ENCODE measurements at places on chromosomes 7 and 10.

DNA sequence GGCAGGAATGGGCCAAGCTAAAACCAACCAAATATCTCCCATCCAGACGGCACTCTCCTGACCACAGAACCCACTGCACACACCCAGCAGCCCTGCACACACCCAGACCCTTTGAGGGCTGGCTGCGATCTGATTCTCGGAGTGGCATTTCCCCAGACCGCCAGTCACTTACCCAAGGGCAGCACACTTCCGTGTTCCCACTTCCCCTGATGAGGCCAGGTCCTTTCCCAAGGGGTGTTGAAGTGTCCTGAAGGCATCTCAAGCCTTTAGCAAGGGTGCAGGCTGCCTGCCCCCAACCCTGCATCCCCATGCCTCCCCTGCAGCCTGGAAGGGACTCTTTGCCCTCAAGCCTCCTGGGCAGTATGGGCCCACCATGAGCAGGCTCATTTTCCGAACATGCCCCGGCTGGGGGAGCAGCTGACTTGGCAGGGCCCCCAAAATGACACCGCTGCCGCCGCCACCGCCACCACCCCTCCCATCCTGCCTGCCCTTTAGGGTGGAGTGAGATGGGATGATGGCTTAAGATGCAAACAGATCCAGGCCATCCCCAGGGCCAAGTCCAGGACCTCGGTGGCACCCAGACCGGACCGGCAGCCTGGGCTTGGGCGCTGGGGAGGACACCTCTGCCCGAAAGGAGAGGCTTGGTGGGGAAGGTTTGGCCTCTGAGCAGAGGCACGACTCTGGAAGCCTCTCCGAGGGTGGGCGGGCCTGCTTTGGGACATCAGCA is 159.8 kb downstream of the NRF1 start:
- no peak overlapping the region for H3K27ac ChIP-seq
- H3K4me3 ChIP-seq = no peak overlapping the region
- no peak for DNase-seq
- no peaks in the 10 kb centered on the region for H3K27me3 ChIP-seq
- peaks cover 5% of the 10 kb centered on the region for H3K36me3 ChIP-seq

DNA sequence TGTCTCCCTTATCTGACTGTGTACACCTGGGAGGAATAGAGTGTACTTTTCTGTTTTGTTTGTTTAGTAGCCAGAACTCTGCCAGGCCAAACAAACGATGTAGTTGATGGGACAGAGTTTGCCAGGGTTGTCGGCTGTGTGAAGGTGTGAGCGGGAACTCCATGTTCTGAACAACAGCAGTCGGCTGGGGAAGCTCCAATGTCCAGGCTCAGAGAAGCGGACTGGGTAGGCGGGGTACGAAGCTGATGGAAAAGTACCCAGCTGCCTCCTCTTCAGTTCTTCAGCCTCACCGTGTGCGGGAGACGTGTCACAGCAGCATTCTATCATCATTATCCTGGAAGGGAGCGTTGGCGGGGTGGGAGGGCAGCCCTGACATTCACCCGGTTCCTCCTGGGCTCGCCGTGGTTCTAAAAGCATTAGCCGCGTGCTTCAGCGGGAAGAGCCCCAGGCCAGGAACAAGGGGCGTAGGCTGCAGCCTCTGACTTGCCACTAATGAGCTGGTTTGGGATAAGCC is 52.9 kb downstream of the PFKFB3 start:
- no peak overlapping the region for H3K27ac ChIP-seq
- no peak for DNase-seq
- H3K4me1 ChIP-seq = no peaks in the 10 kb centered on the region
- no peak overlapping the region for H3K4me3 ChIP-seq
- no peaks in the 10 kb centered on the region for H3K27me3 ChIP-seq

DNA sequence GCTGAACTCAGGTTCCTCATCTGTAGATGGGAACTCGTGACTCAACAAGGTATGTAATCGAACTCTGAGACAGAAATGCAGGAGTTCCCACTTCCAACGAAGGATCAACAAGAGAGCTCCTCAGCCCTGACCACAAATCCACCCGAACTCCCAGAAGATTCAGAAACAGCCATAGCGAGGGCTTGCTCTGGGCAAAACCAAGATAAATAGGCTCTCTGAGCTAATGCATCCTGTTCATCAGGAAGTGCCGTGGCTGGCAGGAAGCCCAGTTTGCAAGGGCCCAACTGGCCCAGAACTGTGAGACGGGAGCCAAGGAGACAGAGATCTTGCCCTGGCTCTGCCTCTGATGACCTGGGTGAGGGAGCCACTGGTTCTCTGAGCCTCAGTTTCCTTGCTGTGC is 141.7 kb upstream of the PFKP start:
- H3K4me1 ChIP-seq = peaks cover 11% of the 10 kb centered on the region
- no peak overlapping the region for H3K4me3 ChIP-seq
- H3K36me3 ChIP-seq = no peaks in the 10 kb centered on the region
- DNase-seq = no peak
- peak overlapping the region; percentile 5 for H3K27ac ChIP-seq

GRCh38 chr10:18140957-18141845 is 977 bp downstream of the CACNB2 start:
- DNase-seq = no peak
- H3K4me3 ChIP-seq = peak overlapping the region; percentile 40
- peak overlapping the region; percentile 74 for H3K27ac ChIP-seq
- H3K36me3 ChIP-seq = no peaks in the 10 kb centered on the region

- H3K27me3 ChIP-seq = no peaks in the 10 kb centered on the region
- H3K4me3 ChIP-seq = no peak overlapping the region
- no peak for DNase-seq
- no peaks in the 10 kb centered on the region for H3K36me3 ChIP-seq
These were observed 80.5 kb upstream of the KMT2E start for GRCh38 chr7:104933521-104933988.

- H3K36me3 ChIP-seq = no peaks in the 10 kb centered on the region
- no peaks in the 10 kb centered on the region for H3K27me3 ChIP-seq
- no peak overlapping the region for H3K4me3 ChIP-seq
- H3K27ac ChIP-seq = no peak overlapping the region
- H3K4me1 ChIP-seq = no peaks in the 10 kb centered on the region
These were observed 8.0 kb upstream of the PRKAR2B start for GRCh38 chr7:107036535-107036934.

DNA sequence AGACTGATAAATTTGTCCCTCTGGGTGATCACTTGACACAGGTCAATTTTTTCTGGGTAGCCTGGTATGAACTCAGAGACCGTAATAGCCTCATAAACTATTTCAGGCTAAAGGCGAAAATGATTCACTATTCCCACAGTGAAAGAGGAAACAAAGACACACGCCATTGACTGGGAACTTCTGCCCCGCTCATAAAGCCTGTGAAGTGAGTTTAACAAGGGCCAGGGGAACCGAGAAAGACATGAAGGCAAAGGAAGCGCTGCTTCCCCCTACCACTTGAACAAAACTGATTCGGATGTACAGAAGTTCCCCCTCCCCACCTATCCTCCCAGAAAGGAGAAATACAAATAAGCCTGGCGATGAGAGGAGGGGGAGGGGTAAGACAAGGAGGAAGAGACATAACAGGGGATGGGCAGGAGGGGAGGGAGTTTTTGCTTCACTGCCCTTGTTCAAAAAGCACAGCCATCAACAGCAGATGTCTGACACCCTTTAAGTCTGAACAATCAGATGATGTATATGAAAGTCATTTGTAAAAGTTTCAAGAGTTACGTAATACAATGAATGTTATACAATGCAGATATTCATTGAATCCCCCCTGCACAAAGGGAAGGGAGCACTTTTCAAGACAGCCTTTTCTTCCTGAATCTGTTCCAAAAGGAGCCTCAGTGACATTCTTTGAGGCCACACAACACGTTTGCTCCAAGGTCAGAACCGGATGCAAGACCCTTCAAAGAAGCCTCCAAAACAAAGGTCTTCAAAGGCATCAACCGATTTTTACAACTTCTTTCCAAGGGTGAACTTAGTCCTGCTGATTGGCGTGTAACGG is 734 bp downstream of the ABCB4 start:
- peak overlapping the region; percentile 73 for H3K4me3 ChIP-seq
- H3K4me1 ChIP-seq = peaks cover 19% of the 10 kb centered on the region
- no peak overlapping the region for H3K27ac ChIP-seq
- H3K36me3 ChIP-seq = no peaks in the 10 kb centered on the region
- no peak for DNase-seq
- no peaks in the 10 kb centered on the region for H3K27me3 ChIP-seq

- H3K27me3 ChIP-seq = no peaks in the 10 kb centered on the region
These were observed 199.9 kb downstream of the CAMK1D start for GRCh38 chr10:12549297-12549696.

- no peaks in the 10 kb centered on the region for H3K27me3 ChIP-seq
- no peak overlapping the region for H3K27ac ChIP-seq
- no peak for DNase-seq
- peaks cover 10% of the 10 kb centered on the region for H3K4me1 ChIP-seq
- H3K36me3 ChIP-seq = no peaks in the 10 kb centered on the region
- no peak overlapping the region for H3K4me3 ChIP-seq
These were observed 92.8 kb upstream of the MKLN1 start for GRCh38 chr7:131234719-131235488.

DNA sequence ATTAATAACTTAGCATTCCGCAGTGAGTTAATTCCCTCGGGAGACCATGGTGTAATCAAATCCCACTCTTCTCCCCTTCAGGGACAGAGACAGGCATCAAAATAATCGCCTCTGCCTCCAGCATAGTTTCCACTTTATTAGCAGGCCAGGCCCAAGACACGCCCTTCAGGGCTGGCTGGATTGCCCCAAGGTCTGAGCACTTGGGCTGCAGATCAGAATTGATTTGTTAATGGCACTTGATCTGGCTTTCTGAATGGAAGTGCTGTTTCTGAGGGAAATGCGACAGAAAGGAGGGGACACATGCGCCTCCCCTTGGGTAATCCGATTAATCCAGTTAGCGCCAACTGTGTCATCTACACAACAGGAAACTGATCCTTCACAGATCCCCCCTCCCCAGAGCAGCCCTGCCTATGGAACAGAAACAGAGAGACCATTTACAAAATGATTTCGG is 15.6 kb downstream of the CHAT start:
- no peak overlapping the region for H3K4me3 ChIP-seq
- no peaks in the 10 kb centered on the region for H3K4me1 ChIP-seq
- H3K27ac ChIP-seq = no peak overlapping the region
- no peaks in the 10 kb centered on the region for H3K36me3 ChIP-seq
- H3K27me3 ChIP-seq = no peaks in the 10 kb centered on the region
- DNase-seq = no peak

DNA sequence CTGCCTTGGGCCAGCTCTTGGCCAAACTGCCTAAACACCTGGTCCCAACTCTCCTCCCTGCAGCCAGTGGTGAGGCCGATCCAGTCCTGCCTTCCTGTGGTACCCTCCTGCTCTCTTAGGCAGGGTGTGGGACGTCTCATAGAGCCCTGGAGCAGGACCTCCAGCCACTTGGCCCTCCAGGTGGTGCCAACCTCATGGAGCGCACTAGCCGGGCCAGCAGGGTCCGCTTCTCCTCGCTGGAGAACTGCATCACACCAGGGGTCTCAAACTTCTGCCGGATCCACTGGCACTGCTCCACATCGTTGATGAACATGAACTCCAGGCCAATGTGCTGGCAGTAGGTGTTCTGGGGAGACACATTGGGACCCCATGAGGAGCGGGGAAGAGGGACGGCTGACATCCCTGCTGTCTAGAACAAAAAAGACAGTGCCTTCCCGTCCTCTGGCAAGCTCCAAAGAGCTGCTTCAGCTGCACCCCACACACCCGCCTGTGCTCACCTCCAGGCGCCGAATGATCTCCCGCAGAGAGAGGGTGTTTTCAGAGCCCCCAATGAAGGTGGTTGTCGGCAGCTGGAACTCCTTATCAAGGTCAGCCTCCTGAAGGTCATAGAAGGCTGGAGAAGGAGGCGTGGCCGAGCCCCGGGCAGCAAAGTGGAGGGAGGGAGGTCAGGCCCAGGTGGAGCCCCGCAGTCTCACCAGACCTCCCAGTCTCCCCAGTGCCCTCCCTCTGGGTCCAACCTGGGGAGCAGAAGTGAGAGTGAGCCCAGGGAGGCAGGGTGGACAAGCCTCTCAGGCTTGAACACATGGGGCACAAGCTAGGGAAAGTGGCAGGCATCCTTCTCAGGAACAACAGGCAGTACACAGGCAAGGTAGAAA is 10.2 kb downstream of the OGDHL start:
- H3K27ac ChIP-seq = no peak overlapping the region
- H3K36me3 ChIP-seq = no peaks in the 10 kb centered on the region
- DNase-seq = no peak
- H3K4me1 ChIP-seq = no peaks in the 10 kb centered on the region
- H3K4me3 ChIP-seq = no peak overlapping the region
- H3K27me3 ChIP-seq = no peaks in the 10 kb centered on the region

GRCh38 chr7:25391295-25391861 is 163.1 kb upstream of the NPVF start:
- H3K4me3 ChIP-seq = no peak overlapping the region
- H3K27ac ChIP-seq = no peak overlapping the region
- H3K4me1 ChIP-seq = peaks cover 24% of the 10 kb centered on the region
- no peak for DNase-seq

- H3K27me3 ChIP-seq = no peaks in the 10 kb centered on the region
- H3K4me3 ChIP-seq = no peak overlapping the region
- peaks cover 6% of the 10 kb centered on the region for H3K36me3 ChIP-seq
These were observed 186.1 kb upstream of the KAT6B start for GRCh38 chr10:74640134-74640921.

DNA sequence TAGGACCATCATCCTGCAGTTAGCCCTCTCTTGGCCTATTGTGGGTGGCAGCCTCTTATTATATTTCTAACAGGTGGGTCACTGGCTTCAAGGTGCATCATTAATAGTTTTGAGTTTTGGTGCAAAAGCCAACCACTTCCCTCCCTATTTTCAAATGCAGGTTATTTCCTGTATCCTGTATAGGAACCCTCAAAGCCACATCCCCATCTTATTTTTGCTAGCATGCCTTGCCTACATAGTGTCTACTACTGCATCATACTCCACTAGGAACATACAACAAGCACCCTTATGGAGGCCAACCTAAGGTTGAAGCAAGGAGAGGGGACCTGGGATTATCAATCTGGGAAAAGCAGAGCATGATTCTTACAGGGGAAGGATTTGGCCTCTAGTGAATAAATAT is 264.4 kb downstream of the BBS9 start:
- H3K4me3 ChIP-seq = no peak overlapping the region
- H3K4me1 ChIP-seq = no peaks in the 10 kb centered on the region
- H3K27me3 ChIP-seq = no peaks in the 10 kb centered on the region
- H3K27ac ChIP-seq = no peak overlapping the region

DNA sequence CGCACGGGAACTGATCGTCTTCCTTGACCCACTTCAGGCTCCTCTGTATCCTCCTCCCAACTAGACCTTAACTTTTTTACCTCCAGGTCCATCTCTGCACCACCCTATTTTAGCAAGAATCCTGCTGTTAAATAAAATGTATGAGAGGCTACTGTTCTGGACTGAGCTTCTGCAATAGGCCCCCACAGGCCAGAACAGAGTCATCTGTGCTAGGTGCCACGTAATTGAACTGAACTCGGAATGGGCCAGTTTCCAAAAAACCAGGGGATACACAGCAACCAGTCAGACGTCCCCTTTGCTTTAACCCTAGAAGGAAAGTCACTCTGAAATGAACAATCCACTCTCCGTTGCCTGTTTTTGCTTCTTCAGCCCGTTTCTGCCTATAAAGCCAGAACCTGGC is 71.3 kb downstream of the CHST15 start:
- H3K27me3 ChIP-seq = no peaks in the 10 kb centered on the region
- no peak overlapping the region for H3K4me3 ChIP-seq
- peaks cover 34% of the 10 kb centered on the region for H3K4me1 ChIP-seq
- no peak overlapping the region for H3K27ac ChIP-seq

All from esophagus squamous epithelium (tissue), 5 donors.